Aorta (tissue), 5 donors: ENCODE measurements at places on chromosomes 7 and 10. TPM values are rescaled to one million over a fixed set of nuclear protein-coding genes. Genes with fewer than 3 reads are reported as not detected.

ACTL6B gene
- total RNA-seq, result not detected

NEUROG3 gene
- total RNA-seq, result not detected

NEURL1 gene
- total RNA-seq, result 0.16 TPM

OR2A5 gene
- total RNA-seq, result not detected

GPR37 gene
- 0.99 TPM for total RNA-seq

IKZF1 gene
- total RNA-seq, result 13.5 TPM

ACSM6 gene
- not detected for total RNA-seq

ZNF425 gene
- 1.3 TPM for total RNA-seq

AKR1C4 gene
- not detected for total RNA-seq

COL13A1 gene
- 9.3 TPM for total RNA-seq

OR2A7 gene
- total RNA-seq, result 4.7 TPM

EIF5AL1 gene
- 0.10 TPM for total RNA-seq

- DNase-seq, result no peak
Observed at GRCh38 chr10:116752563-116752962, 10.2 kb upstream of the HSPA12A start.

DNA sequence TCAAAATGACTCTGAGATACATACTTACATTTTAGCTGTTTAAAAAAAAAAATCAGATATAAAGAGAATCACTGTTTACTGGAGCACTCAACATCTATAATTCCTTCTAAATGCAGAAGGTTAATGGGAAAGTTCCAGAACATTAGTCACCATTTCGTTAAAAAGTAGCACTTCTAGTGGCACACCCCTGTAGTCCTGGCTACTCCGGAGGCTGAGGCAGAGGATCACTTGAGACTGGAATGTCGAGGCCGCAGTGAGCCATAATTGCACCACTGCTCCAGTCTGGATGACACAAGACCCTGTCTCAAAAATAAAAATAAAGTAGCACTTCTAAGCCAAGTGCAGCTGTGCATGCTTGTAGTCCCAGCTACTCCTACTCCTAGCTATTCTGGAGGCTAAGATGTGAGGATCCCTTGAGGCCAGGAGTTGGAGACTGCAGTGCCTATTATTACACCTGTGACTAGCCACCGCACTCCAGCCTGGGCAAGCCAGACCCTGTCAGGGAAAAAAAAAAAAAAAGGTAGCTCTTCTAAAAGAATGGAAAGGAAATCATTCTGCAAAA lies 2.2 kb downstream of the FGFBP3 start:
- DNase-seq, result no peak

DNA sequence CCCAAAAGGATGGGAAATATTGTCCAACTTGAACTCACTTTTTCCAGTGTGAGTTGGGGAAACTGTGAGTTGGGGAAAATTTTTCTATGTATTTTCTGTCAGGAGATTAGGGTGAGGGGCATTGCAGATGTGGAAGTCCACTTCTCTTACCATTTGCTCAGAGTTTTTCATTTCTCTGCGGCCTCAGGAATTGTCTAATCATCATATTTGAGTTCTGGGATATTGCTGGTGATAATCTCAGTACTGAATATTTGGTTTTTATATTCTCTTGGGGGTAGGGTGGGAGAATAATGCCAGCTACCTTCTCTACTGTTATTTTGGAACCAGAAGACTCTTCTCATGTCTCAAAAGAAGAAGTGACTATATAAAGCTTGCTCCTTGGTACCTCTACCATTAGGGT lies 141.3 kb upstream of the SLC13A1 start:
- DNase-seq, result no peak

DNA sequence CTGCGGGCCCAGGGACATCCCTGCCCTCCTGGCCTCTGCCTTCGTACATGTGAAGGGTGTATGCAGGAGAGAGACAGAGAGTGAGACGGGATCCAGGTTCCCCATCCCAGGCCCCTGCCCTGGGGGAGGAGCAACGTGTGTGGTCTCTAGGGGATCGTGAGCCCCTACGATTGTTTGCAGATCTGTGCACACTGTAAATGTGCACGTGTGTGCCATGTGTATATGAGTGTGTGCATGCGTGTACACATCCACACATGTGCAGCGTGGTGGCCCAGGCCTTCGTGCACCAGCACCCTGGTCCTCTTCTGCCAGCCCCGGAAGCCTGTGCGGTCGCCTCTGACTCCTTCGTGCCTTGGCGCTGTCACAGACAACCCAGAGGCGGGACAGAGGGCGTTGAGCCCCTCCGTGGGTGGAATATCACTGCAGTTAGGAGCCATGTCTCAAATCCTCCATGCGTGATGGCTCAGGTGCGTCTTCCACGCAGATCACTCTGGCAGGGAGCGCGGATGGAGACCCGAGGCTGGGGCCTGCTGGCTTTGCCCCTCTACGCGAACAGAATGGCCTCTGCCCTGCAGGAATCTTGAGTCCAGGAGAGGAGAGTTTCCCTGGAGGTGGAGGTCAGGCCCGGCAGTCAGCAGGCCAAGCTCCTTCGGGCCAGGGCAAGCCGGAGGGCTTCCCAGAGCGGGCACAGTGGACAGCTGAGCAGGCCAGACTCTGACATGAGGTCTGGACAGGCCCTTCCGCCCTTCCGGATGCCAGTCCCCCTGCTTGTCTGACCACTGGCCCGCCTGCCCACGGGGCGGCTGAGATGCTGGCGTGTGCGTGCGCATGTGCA lies 97.5 kb downstream of the UNCX start:
- DNase-seq, result no peak

- no peak for DNase-seq
Observed at GRCh38 chr10:133236401-133237240, 1.0 kb upstream of the VENTX start.

- no peak for DNase-seq
Observed at GRCh38 chr10:100909501-100910263, 3.1 kb upstream of the SLF2 start.

GRCh38 chr10:17122052-17122451 lies 7.6 kb downstream of the CUBN start:
- DNase-seq, result no peak

DNA sequence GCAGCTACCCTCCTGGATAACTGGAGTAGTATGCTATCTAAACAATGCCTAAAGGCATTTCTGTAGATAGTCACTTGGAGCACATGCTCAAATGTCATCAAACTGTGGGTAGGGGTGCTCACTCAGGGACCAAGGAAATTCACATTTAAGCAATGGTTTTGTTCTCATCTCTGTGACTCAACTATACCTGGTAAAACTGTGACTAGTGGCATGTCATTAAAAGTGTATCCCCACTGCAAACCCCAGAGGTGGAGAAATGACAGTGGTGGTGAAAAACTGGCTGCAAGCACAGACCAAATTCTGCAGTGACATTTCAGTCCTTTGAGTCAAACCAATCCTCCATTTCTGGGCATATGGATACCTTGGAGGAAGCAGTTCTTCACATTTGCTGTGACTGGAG lies 134.2 kb upstream of the EFCAB10 start:
- no peak for DNase-seq

DNA sequence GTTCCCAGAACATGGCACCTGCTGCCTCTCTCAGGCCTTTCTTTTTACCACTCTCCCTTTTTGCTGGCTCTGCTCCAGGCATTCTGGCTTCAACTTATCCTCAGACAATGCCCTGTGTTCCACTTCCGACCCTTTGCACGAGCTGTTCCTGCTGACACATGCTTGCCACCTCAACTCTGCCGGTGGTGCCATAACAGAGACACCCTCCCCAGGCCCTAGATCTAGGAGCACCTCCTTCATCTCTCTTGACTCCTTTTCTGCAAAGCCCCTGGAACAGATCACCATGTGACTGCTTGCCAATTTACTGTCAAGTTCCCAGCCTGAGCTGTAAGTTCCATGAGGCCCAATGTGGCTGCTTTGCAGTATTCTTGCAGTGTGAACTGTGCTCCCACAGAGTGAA lies 256.0 kb upstream of the MKI67 start:
- no peak for DNase-seq

GRCh38 chr10:97019213-97019844 lies 166.4 kb downstream of the SLIT1 start:
- DNase-seq, result no peak

DNA sequence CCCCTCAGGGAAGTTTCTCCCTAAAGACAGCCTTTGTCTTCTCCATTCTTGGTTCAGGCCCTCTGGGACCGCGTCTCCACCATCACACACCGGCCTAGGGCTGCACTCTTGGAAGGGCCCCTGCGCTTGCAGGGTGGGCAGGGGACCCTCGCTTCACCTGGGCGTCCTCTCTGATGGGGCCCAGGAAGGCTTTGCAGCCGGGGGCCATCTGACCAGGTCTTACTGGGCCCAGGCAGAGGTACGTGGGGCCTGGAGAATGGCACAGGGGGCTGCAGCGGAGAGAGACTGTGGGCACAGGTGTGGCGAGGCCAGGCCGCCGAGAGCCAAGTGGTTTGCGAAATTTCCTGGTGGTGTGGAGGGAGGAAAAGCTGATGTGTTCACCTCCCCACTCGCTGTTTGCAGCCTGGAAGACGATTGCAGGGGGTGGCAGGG lies 44.4 kb downstream of the ALOX5 start:
- no peak for DNase-seq

- DNase-seq, result no peak
Observed at GRCh38 chr10:78539247-78539766, 505.6 kb downstream of the RPS24 start.

GRCh38 chr10:47323636-47324296 lies 1.5 kb downstream of the GDF2 start:
- DNase-seq, result no peak

GRCh38 chr7:96772139-96772694 lies 62.6 kb upstream of the SEM1 start:
- no peak for DNase-seq

GRCh38 chr10:88125766-88126165 lies 262.3 kb downstream of the PTEN start:
- DNase-seq, result no peak

- DNase-seq, result no peak
Observed at GRCh38 chr10:60376221-60377041, 13.2 kb downstream of the ANK3 start.

- peak; percentile 83 for DNase-seq
Observed at GRCh38 chr10:490891-491571, 198.4 kb downstream of the DIP2C start.

GRCh38 chr10:89503652-89504370 lies 31.6 kb downstream of the SLC16A12 start:
- no peak for DNase-seq

- no peak for DNase-seq
Observed at GRCh38 chr10:98096316-98096715, 38.1 kb upstream of the R3HCC1L start.

GRCh38 chr7:33904681-33905388 lies 504 bp upstream of the BMPER start:
- DNase-seq, result no peak

- no peak for DNase-seq
Observed at GRCh38 chr10:82335831-82336230, 460.8 kb downstream of the NRG3 start.

- DNase-seq, result no peak
Observed at GRCh38 chr10:5649746-5650145, 16.6 kb downstream of the ASB13 start.

DNA sequence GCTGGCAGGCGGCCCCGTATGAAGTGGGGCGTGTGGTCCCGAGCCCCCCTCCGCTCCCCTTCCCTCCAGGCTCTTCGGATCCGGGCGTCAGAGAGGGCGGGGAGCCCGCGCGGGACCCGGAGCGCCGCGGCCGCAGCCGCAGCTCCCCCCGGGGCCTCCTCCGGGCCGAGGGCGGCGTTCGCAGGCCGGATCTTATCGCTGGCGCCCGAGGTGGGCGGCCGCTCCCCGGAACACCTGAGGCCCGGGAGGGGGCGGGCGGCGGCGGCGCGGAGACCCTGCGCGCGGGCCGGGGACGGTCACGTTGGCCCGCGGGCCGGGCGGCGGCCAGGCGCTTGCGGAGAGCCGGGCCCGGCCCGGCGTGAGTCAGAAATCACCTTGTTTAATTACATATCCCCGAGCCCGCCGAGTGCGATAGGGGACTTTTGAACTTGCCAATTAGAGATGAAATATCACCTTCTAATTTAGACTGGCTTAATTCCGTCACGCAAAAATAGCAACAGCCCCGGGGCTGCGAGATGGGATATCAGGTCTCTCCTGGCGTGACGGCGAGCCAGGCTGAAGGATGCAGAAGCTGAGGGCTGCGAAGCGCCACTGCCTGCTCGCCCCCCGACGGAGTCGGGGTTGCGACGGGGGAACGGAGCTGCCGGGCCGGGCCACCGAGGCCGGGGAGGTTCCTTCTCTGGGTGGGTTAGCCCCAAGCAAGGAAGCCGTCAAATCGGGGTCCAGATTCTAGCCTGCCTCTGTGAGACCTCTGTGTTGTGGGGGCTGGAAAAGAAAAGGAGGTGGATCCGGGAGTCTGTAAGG lies 43.4 kb downstream of the LDB3 start:
- peak; percentile 67 for DNase-seq

DNA sequence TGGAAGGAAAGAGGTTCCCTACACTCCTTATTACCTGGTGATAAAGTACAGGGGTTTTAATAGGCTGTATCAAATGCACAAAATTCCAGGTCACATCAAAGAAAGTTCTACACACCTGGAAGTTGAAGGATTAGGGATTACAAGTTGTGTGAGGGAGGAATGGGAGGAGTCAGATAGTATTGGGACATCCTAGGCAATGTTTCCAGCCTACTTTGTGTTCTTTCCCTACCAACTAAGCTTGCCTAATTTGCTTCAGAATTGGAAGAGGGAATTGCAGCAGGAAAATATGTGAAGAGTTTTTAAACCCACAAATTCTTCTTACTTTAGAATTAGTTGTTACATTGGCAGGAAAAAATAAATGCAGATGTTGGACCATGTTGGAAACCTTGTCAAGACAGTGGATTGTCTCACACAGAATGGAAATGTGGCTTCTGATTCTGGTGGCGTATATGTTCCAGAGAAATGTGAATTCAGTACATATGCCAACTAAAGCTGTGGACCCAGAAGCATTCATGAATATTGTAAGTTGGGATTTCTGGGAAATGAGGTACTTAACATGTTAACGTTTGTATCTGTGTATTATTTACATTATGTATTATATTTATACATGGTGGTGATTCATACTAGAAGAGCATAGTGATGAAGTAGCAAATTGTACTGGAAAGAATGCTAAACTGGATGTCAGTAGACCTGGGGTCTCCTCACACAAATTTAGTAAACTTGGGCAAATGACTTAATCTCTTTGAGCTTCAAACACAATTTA lies at the start of gene LIPM:
LIPM (plus strand) TSS at position 208 of the 763 bp plus-strand sequence; CDS start at position 375, 167 bp downstream.
- DNase-seq, result no peak

GRCh38 chr7:4129481-4130122 lies 552.5 kb upstream of the FOXK1 start:
- peak; percentile 24 for DNase-seq

GRCh38 chr10:86022906-86023305 lies 343.7 kb downstream of the GRID1 start:
- DNase-seq, result no peak
